ENCODE measurements at places on chromosomes 2 and 18.

DNA sequence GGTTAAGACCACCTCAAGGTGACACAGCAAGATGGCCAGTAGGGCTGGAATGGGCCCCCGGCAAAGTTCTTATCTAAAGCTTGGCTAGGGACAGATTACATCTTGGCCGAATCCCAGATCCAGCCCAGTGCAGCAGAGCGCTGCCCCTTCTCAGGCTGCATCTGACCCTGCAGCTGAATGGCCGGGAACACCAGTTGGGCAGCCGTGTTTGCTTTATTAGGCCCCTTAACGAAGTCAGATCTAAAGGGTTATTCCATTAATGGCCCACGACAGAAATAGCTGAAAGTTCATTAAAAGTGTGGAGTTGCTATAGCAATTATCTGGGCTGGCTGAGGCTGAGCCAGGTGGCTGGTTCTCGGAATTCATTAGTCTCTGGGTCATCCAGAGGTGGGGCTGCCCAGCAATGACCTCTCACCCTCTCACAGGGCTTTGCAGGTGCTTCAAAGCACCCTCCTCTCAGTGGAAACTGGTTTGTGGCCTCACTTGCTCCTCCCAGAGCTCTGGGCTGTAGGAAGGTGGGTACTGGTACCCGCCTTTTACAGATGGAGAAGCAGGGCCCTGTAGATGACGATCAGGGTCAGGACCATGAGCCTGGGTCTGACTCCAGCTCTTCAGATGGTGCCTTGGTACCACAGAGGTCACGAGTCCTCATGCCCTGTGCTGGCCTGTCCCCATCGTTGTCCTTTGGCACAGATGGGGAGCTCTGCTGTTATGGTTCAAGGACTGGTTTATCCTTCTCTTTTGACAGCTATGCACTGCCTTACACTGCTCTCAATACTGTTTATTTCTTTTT is 68.8 kb downstream of the EMX1 start:
- no peak for DNase-seq

GRCh38 chr2:112109278-112109677 is 28.9 kb upstream of the FBLN7 start:
- no peak for DNase-seq

DNA sequence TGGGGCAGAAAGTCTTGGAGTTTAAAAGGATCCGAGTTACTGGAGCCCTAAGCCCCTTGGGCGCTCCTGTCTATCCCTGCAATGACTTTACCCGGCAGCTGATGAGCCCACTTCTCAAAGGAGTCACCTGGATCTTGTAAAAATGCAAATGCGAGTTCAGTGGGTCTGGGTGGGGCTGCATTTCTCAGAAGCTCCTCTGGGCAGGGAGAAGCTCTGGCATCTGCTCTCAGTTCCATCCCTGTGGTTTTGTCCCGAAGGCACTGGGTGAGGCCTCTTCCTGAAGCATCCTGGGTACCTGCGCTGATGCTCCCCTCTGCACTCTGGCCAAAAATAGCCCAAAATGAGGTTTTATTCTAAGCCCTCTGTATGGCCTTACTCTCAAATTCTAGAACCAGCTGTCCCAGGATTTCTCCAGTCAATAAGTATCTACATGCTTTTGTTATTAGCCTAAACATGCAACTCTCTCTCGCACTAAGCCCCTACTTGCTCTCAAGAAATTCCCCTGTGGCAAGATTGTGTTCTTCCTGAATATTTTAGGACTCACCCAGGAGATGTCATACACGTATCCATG is 167.8 kb upstream of the APCDD1 start:
- no peak for DNase-seq

GRCh38 chr2:101688261-101688660 is 9.2 kb upstream of the MAP4K4 start:
- DNase-seq: no peak

DNA sequence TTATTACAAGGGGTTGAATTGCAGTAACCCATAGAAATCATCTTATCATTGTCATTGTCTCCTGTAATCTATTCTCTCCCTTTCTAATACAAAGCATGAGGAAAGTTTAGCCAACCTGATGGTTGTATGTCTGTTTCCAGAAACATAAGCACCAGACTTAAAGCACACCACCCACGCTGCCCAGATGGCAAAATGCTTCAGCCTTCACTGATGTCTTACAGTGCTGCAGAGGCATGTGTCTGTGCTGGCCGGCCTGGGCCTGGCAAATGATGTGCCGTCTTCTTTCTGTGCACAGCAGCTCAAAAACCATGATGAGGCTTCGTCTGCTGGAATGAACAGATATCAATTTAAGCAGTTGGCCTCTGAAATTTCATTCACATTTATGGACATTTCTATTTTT is 443.0 kb upstream of the RGPD4 start:
- no peak for DNase-seq

DNA sequence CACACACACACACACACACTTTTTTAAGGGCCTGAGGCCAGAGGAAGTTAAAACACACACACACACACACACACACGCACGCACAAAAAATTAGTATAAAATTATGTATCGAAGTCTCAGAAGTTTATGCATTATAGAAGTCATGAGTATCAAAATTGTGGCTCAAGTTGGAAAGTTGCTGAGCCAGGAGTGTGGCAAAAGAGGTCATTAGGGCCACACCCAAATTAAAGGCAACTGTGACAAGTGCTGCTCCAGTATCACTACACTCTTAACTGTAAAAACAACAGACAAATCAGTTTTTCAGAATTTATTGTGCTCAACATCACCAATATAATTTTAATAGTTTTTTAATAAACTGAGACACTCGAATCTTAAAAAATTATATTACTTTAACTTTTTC is 36.9 kb downstream of the YWHAQ start:
- DNase-seq: no peak

GRCh38 chr2:27356056-27356381 is 545 bp downstream of the GTF3C2 start:
- DNase-seq: peak; percentile 52

- DNase-seq: peak; percentile 25
These were observed 107.6 kb upstream of the CYRIA start for GRCh38 chr2:16773080-16773713.

- DNase-seq: no peak
These were observed 21.7 kb upstream of the SP100 start for GRCh38 chr2:230394301-230394700.

GRCh38 chr2:68151037-68151436 is 6.7 kb upstream of the PNO1 start:
- peak; percentile 49 for DNase-seq

DNA sequence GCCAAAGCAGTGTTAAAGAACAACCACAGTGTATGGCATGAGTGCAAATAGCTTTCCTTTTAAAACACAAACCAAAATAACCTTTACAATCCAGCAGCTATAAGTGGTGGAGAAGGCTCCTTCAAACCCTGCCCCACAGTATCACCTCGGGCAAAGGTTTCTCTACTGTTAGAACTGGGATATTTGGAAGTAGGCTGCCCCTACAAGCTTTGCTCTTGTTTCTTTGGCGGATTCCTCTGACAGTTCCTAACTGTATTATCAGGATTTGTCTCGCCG is 214.8 kb downstream of the ZNF521 start:
- DNase-seq: no peak
